ENCODE measurements at places on chromosomes 1 and 21.
A peak's percentile ranks its signal among the peaks of the same experiment; 100 is the strongest.

DNA sequence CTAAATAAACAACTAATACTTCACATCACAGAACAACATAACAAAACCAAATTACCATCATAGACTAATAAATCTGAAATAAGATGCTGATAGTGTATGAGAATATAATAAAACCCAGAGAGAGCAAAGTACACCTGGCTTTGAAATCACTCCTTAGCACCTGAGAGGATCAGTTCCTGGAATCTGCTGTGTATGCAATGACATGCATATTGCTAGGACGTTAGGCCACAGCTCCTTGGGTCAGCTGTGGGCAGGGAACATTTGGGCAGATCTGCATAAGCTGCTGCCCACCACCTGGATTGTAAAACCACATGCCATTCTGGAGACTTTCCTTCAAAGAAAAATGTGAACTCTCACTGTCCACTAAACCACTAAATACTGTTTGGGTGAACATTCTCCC, 81.1 kb downstream of the NR5A2 start:
- no peak for DNase-seq

DNA sequence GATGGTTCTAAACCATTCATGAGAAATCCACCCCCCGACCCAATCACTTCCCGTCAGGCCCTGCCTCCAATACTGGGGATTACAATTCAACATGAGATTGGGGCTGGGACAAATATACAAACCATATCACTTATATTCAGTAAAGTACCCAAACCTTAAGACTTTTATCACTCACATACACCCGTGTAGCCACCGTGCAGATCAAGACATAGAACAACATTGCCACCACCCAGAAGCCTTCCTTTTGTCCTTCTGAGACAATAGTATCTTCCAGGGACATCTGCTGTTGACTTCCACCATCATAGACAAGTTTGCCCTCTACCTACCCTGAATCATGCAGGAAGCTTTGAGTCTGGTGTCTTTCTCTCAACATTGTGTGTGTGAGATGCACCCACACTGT, 37.5 kb downstream of the CLIC6 start:
- no peak for DNase-seq

DNA sequence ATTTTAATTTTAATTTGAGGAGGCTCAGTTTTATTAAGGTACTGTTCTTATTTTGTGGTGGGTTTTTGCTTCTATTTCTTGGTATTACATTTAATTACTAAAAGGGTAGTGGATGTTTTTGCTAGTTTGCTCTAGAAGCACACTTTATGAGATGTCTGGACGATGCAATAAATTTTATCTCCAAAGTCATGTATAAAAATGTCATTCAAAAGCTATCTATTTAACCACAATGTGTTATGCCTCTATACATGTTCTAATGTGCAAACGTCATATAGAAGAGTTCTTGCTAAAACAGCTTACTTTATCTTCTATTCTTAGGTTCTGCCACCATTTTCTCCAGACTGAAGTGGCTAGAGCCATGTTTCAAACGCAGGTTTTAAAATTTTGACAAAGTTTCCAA, 12.9 kb upstream of the MPC2 start:
- no peak for DNase-seq

DNA sequence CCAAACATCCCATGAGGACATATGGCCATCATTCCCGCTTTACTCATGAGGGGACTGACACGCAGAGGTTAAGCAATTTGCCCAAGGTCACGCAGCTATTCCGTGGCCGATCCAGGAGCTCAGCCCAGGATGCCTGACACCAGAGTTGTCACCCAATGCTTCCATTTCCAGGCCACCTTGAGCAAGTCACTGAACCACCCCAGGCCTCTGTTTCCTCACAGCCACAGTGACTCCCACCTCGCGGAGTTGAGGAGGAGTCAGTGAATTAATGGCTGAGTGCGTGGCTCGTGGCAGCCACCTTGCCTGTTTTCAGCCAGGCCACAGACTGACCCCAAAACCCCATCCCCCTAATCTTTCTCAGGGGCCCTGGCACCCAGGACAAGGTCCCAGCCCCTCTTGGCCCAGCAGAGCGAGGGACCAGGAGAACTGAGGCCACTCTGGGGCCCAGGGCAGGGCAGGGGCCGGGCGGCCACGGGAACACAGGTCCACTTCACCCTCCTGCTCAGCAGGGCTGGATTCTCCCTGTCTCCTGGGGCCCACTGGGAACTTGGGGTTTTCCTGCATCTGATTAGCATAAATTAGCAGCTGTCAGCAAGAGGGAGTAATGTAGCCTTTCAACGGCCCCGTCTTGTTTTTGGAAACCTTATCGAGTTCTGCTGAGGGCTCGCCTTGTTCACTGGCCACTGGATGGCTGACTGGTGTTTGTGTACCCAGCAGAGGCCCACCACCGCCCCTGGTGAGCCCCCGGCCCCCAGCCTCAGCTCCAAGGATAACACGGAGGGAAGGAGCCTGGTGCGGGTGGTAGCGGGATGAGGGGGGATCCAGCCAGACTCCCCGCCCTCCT, 19.7 kb upstream of the LAPTM5 start:
- no peak for DNase-seq

GRCh38 chr1:32786856-32787255, 30.3 kb downstream of the YARS1 start:
- DNase-seq: no peak

DNA sequence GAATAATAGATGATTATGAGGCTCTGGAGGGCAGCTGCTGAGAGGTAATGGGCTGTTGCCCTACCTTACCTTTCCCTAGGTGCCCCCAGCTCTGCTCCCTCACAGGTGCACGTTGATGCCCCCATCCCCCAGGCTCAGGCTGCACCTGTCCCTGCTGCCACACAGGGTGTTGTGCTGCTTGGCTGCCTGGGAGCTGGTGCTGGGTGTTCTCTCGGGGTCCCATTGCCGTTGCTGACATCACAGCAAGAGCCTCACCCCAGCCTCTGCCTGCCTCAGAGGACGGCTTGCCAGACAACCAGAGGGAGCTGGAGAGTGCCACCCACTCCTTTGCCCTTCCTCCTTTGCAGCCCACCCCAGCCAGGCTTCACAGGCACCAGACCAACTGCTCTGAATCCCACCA, 31.4 kb upstream of the DMBX1 start:
- no peak for DNase-seq

- no peak for DNase-seq
These were observed 60.8 kb downstream of the LRRN2 start for GRCh38 chr1:204624631-204625216.

GRCh38 chr1:37477198-37477931, 3.0 kb downstream of the ZC3H12A start:
- peak; percentile 62 for DNase-seq

GRCh38 chr1:220894025-220894923, 15.0 kb downstream of the HLX start:
- no peak for DNase-seq

- DNase-seq: no peak
These were observed 29.2 kb downstream of the DNASE2B start for GRCh38 chr1:84427250-84428188.

GRCh38 chr1:89295187-89295586, 22.5 kb upstream of the GBP5 start:
- DNase-seq: no peak

DNA sequence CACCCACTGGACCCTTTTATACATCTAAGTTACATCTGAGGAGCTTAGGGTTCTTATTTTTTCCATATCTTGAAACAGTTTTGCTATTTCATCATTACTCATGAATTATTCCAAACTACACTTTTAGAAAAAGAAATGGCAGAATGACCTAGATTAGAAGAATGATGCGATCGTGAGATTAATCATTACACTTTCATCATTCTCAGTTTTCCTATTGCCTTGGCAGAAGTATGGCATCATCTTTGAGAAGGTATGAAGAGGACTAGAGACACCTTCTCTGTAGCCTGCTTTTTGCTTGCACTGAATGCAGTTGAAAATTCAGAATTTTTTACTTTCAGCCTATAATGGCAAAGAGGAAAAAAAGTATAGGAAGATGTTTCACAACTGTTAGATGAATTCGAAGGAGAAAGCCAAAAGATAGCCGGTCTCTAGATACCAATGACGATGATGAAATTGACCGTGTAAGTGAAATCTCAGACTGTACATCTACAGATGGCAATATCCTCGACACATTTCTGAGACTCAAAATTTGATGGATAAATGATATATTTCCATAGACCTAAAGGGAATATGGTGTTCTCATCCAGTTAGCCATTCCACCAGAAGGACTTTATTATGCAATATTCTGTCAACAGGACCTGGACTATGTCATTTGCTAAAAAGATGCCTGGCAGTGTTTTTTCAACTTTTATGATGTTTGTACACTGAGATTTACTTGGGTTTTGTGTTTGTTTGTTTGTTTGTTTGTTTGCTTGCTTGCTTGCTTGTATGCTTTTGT, 191.8 kb downstream of the TOMM20 start:
- DNase-seq: no peak

GRCh38 chr1:243930822-243931671, 81.0 kb upstream of the AKT3 start:
- no peak for DNase-seq

DNA sequence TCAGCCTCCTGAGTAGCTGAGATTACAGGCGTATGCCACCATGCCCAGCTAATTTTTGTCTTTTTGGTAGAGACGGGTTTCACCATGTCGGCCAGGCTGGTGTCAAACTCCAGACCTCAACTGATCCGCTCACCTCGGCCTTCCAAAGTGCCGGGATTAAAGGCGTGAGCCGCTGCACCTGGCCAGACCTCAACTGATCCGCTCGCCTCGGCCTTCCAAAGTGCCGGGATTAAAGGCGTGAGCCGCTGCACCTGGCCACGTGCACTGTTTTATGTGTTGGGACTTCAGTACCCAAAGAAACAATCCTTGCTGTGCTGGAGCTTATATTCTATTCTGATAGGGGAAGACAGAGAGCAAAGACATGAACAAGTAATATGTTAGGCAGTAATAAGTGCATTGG, 10.1 kb downstream of the TRAF5 start:
- no peak for DNase-seq

DNA sequence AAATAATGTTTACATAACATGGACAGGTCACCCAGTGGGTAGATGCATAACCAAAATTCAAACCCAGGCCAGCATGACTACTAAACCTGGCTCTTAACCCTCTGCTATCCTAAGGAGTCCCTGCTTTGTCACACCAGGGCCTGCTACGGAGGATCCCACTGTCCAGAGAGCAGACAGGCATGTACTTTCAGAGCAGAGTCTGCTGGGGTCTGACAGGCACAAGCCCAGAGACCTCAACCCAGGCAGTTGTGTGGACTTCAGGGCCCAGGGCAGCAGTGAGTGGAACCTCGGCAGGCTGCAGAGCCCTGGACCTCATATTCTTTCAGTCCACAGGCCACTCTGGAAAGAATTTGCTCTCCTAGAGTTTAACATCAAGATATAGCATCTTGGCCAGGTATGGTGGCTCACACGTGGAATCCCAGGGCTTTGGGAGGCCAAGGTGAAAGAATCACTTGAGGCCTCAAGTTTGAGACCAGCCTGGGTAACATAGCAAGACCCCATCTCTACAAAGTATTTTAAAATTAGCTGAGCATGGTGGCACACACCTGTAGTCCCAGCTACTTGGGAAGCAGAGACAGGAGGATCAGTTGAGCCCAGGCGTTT, 16.1 kb upstream of the S100A7 start:
- DNase-seq: no peak

DNA sequence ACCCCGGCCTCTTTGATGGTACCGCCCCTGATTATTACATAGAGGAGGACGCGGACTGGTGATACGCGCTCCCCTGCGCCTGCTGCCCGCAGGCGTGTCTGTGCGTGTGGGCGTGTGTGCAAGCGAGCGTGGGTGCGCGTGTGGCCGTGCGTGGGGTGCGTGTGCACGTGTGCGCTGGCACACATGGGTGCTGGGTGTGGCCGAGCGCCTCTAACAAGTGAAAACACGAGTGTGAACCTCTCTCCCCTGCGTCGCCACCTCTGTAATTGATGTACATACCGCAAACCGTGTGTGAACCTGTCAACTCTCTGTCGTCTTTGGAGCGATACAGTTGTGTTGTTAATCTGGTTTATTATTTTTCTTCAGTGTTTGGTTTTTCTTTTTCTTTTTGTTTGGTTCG, 87.8 kb upstream of the TMEM51 start:
- no peak for DNase-seq

GRCh38 chr1:225485226-225485625, 57.4 kb upstream of the LBR start:
- DNase-seq: no peak

GRCh38 chr1:1264868-1265272, 8.8 kb downstream of the UBE2J2 start:
- no peak for DNase-seq

- no peak for DNase-seq
These were observed 49.2 kb upstream of the TEKT2 start for GRCh38 chr1:36034692-36035091.

- DNase-seq: no peak
These were observed 34.6 kb upstream of the PLEKHO1 start for GRCh38 chr1:150115121-150115520.

DNA sequence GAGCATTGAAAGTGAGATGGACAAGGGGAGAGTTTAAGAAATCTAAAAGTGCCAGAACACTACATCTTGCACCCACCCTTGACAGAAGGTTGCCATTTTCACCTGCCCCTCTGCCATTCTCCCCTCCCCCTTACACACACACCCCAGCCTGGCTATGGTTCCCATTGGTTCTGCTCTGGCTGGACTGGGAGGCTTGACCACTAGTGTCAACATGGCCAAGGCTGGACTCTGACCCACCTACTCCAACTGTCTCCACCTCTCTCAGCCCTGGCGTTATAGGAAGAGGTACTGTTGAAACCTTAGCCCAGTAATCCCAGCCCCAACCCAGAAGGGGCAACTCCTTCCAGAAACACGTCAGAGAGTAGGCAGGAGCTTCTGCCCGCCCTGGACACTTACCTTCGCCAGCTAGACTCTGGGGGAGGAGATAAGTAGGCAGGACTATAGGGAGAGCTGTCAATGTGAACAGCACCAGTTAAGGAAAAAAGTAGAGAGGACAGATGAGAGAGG, 4.5 kb downstream of the CRTC2 start:
- no peak for DNase-seq

DNA sequence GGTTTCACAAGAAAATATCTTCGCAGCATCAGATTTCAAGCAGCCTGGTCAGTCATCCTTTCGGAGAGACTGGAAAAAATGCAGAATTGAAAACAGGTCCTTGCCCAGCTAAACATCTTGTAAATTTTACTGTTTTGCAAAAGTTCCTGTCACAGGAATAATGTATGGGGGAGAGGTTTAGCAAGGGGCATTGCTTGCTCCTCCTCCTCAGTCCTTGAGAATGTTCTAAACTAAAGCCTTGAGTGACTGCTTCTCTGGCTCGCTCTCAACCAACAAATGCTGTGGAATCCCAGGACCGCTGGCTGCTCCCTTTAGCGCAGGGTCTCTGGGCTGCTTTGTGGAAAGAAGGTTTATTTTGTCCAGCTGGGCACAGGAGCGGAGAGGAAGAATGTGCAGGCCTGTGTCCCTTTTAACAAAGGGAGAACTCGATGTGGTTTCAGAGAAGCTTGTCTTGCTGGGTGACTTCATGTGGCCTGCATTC, 33.6 kb upstream of the FHAD1 start:
- no peak for DNase-seq

- no peak for DNase-seq
These were observed 2.4 kb upstream of the SH3D21 start for GRCh38 chr1:36303650-36304360.

- DNase-seq: no peak
These were observed 68.0 kb downstream of the MEGF6 start for GRCh38 chr1:3543076-3544039.

GRCh38 chr1:99397029-99397428, 132.7 kb downstream of the PLPPR4 start:
- no peak for DNase-seq

GRCh38 chr1:89125913-89126580, at the start of gene GBP2:
GBP2 (minus strand) TSS chr1:89126114; CDS start chr1:89121966, 4,148 bp downstream.
- no peak for DNase-seq

GRCh38 chr1:85278853-85279314, 2.5 kb upstream of the BCL10 start:
- no peak for DNase-seq

- DNase-seq: no peak
These were observed 24.2 kb upstream of the CTTNBP2NL start for GRCh38 chr1:112371775-112372174.

Data from stimulated activated CD8-positive, alpha-beta memory T cell treated with anti-CD3 and anti-CD28 coated beads, Interleukin-7, amount 100 ng/mL, for 24 hours (primary cell).